NCI-H2081 treated with DMSO at 0.1 percent for 48 hours (cell line): ENCODE measurements at places on chromosomes 2 and 18.

DNA sequence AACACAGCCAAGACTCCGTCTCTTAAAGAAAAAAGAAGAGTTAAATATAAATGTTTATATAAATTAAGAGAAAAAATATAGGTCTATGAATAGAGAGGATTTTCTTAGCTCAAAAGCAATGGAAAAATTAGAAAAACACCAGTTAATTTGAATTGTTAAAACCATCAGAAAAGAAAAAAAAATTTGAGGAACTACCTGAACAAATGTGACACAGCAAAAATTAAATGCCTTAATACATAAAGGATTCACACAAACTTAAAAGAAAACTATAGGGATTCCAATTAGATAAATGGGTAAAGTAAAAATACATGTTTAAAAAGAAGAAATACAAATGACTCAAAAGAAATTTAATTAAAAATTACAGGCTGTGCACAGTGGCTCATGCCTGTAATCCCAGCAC, 147.9 kb upstream of the DNMT3A start:
- no peak for DNase-seq

DNA sequence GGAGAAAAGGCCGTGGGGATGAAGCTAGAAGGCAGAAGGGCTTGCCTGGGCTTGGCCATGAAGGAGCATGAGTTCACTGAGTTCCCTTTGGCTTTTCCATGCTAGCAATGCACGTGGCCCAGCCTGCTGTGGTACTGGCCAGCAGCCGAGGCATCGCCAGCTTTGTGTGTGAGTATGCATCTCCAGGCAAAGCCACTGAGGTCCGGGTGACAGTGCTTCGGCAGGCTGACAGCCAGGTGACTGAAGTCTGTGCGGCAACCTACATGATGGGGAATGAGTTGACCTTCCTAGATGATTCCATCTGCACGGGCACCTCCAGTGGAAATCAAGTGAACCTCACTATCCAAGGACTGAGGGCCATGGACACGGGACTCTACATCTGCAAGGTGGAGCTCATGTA, 2.9 kb downstream of the CTLA4 start:
- DNase-seq: no peak

DNA sequence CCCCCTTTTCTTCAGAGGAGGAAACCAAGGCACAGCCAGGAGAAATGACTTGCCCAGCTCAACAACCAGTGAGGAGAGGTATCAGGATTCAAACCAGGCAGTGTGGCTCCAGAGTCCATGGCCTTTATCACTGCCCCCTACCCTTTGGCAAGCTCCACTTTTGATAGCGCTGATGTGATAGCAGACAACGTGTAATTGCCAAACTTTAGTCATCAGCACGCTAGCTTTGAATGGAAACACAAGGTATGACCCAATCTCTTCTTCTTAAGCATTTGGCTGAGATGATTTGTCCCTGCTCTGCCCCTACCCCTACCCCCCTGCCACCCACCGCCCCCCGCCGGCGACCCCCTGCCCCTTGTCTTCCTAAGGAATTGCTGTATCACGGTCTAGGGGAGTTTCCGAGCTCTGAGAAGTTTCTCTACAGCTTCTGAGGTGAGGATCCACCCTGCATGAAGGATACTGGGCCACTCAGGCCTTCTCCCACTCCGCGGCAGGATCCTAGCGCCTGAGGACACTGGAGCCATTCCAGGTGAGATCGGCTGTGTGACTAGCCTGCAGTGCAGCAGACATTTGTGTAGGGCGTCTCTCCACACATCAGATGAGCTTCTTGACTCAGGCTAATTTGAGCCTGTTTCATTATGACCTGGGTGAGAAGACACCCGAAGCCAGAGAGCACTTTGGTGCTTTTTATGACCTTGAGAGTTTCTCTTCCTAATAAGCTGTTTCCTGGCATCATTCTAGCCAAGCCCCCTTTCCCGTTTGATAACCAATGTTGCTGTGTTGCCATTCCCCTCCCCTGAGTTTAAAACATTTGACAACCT, 75.1 kb upstream of the MAP4K4 start:
- no peak for DNase-seq

DNA sequence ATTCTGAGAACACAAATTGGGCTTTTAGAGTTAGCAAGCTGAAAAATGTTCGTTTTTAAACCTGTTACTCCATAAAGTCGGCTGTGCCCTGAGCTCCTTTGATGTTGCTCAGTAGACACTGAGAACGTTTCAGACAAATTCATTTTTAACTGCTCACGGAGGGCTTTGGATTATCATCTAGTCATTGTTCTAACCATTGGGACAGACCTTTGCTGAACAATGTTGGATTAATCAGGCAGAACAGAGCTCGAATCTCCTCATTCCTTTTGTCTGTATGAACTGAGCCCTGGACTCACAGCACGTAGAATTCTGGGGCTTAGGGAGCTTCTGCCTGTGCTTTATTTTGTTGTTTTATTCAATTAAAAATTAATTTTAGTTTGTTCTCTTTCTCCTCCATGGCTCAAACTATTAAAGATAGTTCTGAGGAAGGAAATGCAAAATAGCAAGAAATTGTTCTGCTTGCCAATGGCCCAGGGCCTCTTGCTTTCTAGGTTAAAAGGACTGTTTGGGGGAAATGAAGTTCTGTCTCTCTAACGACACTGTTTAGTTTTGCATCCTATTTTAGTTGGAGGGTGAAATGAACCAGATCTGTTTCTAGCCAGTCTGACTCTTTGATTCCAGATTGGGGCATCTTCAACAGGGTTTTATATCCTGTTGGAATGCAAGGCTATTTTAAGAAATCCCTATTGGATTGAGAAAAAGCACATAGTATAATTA, 114.7 kb upstream of the CXCR4 start:
- no peak for DNase-seq

- no peak for DNase-seq
Measured at GRCh38 chr2:84885111-84885510, 4.2 kb upstream of the TRABD2A start.

GRCh38 chr2:226772389-226773179, 27.0 kb downstream of the IRS1 start:
- no peak for DNase-seq
